ENCODE measurements at places on chromosomes 3 and 15.

- DNase-seq, result no peak
Measured at GRCh38 chr3:121482660-121483059, 63.1 kb downstream of the POLQ start.

DNA sequence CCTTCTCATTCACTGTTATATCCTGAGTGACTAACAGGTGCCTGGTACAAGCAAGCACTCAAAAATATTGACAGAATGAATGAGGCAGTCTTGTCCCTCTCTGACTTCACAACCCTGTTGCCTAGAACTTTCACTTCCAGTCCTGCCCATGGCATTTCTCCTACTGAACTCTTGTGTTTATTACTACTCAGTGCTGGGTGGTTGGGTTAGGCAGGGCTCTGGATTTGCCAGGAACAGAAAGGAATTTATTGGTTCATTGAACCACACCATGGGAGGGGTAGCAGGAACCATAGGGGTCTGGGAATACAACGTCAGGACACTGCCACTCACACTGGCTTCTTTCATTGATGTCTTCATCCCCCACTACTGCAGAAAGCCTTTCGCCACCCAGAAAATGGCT is 41.9 kb upstream of the SEMA4B start:
- no peak for DNase-seq

GRCh38 chr3:59318881-59319280 is 269.1 kb upstream of the CFAP20DC start:
- no peak for DNase-seq

- peak; percentile 7 for DNase-seq
Measured at GRCh38 chr15:47929138-47929803, 191.5 kb upstream of the SLC24A5 start.

DNA sequence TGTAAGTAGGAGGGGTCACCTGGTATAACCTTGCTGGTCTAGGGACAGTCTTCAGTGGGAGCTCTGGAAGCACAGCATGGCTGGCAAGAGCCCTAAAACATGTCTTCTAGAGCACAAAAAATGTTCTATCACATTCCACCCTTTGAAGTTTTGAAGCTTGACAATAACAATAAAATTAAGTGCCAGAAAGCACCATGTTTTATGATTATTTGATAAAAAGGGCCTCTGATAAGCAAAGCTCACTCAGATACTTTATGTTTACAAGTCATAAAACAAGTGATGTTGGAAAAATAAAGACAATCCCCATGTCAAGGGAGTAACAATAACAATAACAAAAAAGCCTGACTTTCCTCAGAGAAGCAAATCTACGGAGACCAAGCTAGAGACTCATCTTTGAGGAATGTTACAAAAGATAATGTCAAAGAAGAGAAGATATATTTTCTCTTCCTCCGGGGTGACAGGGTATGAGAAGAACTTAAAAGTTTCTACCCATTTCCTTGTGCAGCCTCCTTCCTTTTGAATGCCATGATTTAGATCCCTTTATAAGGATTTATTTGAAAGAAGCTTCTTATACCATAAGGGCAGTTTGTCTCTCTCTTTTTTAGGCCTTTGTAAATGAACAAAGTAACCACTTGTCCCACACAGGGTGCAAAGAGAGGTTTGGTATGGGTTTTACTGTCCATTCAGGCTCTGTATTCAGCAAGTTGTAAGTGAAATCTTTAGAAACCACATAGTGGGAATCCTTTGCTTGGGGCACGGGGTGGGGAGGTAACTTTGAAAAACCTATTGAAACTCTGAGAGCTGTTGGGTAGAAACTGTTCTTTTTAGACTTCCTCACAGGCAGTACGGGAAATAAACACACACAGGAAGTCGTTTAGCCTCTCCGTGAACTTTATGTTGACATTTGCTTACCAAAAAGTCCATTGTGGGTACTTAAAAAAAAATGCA is 109.6 kb upstream of the RBMS3 start:
- DNase-seq, result no peak

GRCh38 chr3:58336135-58336882 is 3.6 kb downstream of the PXK start:
- DNase-seq, result no peak

- no peak for DNase-seq
Measured at GRCh38 chr15:63094495-63094931, 27.1 kb upstream of the LACTB start.
